ENCODE measurements at places on chromosomes 7 and 10. TPM values are rescaled to one million over a fixed set of nuclear protein-coding genes. Genes with fewer than 3 reads are reported as not detected.

Gene SPDYE16
- total RNA-seq, result not detected

DNA sequence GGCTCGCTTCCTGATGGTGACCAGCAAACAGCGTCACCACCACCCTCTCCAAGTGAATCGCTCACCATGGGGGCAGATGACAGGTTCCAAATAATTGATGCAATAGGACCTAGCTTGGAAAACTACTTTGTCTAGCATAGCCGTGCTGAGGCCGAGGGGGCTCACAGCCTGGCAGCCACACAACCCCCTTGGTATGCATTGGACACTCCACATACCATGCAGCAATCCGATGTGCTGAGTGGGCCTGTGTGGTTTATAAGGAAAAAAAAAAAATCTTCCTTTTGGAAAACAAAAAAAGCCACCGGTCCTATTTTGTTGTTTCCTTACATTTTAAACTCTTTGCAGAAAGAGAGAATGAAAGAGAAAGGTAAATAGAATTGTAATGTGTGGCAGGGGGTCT lies 15.1 kb downstream of the GATA3 start:
- DNase-seq, result peak; percentile 21

Gene SRRT
- total RNA-seq, result 42.1 TPM

- no peak for DNase-seq
Observed at GRCh38 chr7:83439026-83439425, 209.9 kb downstream of the SEMA3E start.

Gene IL6
- 2.1 TPM for total RNA-seq

DNA sequence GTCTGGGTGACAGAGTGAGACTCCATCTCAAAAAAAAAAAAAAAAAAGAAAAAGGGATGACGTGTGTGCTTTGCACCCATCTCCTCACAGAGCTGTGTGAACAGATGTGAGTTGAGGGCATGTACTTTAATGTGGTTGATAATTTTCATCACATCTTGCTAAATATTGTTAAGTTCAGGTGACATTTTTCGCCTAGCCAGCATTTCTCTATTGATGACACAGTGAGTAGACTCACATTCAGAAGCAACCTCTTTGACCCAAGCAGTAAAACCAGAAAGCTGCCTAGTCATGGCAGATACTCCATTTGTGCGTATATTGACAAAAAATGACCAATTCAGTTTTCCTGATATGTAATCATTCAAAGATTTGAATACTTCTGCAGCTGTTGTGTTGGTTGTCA lies 126.0 kb downstream of the ATRNL1 start:
- no peak for DNase-seq

DNA sequence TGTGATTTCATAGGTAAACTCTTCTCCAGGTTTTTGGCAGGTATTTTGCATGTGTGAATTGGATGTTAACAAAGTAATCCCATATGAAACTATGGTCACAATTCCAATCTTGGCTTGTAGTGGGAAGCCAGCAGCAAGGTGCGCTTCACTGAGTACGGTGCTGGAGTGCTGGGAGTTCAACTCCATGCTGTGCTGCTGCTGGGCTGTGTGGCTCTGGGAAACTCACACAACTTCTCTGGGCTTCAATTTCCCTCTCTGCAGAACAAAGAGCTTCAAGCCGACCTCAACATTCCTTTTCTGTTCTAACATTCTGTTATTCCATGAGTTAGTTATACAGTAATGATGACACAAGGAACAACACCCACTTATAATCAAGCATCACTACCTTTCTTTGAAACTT lies 18.2 kb upstream of the PITRM1 start:
- no peak for DNase-seq

- peak; percentile 46 for DNase-seq
Observed at GRCh38 chr10:6232846-6233724, 30.4 kb downstream of the PFKFB3 start.

Gene C10orf67
- not detected for total RNA-seq

Gene GPNMB
- 68.8 TPM for total RNA-seq

GRCh38 chr7:69957661-69958060 lies 359.4 kb downstream of the AUTS2 start:
- DNase-seq, result no peak

GRCh38 chr10:3407208-3407607 lies 234.6 kb upstream of the PITRM1 start:
- no peak for DNase-seq

GRCh38 chr7:132965951-132966350 lies 115.9 kb downstream of the CHCHD3 start:
- no peak for DNase-seq

Gene SRRM3
- 1.6 TPM for total RNA-seq

- peak; percentile 67 for DNase-seq
Observed at GRCh38 chr7:69599286-69599954, 1.1 kb downstream of the AUTS2 start.

DNA sequence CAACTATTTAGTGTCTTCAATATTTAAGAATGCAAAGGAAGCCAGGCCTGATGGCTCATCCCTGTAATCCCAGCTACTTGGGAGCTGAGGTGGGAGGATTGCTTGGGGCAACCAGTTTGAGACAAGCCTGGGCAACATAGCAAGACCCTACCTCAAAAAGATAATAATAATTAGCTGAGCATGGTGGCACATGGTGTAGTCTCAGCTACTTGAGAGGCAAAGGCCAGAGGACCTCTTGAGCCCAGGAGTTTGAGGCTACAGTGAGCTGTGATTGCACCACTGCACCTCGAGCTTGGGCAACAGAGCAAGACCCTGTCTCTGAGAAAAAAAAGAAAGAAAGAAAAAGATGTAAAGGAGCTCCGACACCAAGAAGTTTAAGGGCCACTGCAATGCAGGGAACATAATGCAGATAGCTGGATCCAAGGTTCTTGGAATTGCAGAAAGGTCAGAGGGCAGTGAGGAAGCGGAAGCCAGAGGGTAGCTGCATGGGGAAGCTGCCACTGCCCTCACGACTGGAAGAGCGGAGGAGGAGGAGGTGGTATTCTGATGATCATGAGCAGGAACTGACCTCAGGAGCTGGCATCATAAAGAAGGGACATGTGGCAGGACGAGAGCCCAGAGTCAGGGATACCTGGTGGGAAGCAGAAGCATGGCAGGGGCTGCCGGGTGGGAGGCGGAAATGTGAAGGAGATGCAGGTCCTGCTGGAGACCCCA lies 60.2 kb upstream of the PODXL start:
- no peak for DNase-seq

GRCh38 chr7:17146621-17147020 lies 151.8 kb upstream of the AHR start:
- no peak for DNase-seq

Gene SHH
- not detected for total RNA-seq

Gene TDRD1
- 0.16 TPM for total RNA-seq

Gene ZNF488
- 0.16 TPM for total RNA-seq

Gene ACBD7
- not detected for total RNA-seq

Gene MYH16
- total RNA-seq, result not detected

Gene TSPAN33
- total RNA-seq, result 5.7 TPM

DNA sequence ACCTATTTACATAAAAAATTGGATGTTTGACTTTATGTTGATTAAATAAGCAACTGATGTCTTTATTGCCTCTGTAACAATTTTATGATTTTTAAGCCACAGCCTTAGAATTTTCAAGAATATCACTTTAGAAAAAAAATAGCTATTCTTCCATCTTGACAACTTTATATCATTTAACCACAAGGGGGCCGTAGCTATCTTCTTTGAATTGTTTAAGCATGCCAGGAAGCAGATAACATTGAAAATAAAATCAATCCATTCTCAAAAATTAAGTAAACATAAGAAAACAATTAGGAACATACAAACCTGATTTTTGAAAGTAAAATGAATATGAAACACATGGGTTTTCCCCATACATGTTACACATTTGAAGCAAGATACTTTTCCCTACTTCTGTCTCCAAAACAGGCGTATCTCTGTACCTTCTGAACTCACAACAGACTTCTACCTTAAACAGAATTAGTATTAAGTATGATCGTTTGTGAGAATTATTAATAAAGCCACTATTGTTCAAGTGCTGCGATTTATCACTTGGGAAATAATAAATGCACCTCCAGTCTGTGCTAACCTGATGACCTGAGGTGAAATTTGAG lies 209.0 kb downstream of the CACNA2D1 start:
- no peak for DNase-seq

GRCh38 chr10:85124603-85125051 lies 796.2 kb downstream of the CCSER2 start:
- DNase-seq, result no peak

- no peak for DNase-seq
Observed at GRCh38 chr7:28480595-28480994, 68.3 kb downstream of the CREB5 start.

Gene CLDN12
- 17.2 TPM for total RNA-seq

DNA sequence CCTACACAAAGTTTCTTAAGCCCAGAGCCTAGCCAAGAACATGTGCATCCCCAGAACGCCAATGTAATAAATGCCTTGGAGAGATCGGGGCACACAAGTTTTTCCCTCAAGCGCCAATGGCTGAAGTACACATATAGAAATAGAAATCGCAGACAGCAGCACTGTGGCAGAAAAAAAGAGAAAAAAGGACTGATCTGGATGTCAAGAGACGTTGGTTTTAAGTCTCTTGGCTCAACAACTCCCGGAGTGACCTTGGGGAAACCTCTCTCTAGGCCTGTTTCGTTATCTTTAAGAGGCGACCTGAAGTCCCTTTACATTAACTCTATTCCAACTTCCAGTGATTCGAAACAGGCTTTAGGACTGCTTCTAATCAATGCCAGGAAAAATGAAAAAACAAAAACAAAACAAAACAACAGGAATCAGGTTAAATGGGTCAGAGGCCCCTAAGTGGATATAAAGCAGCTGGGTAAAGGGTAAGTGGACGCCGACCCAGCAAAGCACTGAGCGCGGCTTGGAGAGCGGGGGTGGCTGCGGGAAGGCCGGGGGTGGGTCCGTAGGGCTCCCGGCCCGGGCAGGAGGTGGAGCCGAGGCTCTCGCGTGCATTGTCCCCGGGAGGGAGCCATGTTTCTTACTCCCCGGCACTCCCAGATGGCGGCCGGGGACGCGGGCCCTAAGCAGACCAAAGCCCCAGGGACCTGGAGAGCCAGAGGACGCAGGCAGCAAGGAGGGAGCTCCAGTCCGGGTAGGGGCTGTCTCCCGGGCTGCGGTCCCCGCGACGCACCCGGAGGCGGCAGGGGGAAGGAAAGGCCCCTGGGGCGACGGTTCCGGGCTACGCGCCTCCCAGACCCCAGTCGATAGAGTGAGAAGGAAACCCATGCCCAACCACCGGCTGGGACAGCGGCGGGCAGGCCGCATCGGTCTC lies 757 bp downstream of the EIF3A start:
- peak; percentile 85 for DNase-seq

Gene PARD3
- total RNA-seq, result 96.4 TPM

- DNase-seq, result no peak
Observed at GRCh38 chr10:96374639-96374984, 15.8 kb upstream of the OPALIN start.

DNA sequence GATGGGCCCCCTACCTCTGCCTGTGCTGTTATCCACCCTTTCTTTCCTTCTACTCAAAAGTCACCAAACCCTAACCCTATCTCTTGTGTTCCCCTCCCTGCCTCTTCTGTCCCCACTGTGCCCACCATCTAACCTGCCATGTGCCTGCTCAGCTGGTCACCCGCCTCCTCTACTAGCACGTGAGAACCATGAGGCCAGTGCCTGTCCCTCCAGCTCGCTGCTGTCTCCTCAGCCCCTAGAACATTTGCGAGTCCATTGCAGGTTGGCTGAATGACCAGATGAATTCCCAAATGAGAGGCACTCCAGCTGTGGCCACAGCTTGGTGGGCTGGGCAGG lies 129.0 kb downstream of the ARHGAP22 start:
- peak; percentile 50 for DNase-seq

Gene CHST3
- 15.0 TPM for total RNA-seq

DNA sequence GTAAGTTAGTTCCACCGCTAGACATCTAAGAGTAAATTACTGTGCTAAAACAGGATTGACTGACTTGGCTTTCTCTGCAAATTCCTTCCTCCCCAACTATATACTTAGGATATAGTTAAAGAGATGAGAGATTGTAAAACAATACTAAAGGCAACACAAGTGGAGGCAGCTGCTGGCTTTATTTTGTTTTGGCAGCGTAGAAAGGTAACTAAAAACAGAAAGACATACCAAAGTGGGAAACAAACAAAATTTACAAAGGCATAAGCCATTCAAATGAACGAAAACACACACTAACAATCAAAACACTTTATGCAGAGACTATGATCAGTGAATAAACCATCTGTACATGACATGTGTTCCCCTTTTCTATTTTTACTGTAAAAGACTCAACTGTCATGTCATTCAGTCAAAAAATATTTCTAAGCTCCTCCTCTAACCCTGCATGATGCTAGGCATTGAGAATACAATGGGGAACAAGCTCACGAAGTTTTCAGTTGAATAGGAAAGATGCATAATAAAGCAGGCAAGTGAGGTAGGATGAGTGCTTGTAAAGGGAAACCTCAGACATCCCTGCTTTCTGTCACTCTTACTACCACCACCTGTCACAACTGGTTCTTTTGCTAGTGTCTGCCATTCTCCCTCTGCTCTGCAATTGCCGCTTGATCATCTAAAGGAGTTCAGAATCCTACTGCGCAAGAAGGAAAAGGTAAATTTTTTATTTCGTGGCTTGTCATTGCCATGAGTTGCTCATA lies 64.2 kb upstream of the COL1A2 start:
- no peak for DNase-seq

DNA sequence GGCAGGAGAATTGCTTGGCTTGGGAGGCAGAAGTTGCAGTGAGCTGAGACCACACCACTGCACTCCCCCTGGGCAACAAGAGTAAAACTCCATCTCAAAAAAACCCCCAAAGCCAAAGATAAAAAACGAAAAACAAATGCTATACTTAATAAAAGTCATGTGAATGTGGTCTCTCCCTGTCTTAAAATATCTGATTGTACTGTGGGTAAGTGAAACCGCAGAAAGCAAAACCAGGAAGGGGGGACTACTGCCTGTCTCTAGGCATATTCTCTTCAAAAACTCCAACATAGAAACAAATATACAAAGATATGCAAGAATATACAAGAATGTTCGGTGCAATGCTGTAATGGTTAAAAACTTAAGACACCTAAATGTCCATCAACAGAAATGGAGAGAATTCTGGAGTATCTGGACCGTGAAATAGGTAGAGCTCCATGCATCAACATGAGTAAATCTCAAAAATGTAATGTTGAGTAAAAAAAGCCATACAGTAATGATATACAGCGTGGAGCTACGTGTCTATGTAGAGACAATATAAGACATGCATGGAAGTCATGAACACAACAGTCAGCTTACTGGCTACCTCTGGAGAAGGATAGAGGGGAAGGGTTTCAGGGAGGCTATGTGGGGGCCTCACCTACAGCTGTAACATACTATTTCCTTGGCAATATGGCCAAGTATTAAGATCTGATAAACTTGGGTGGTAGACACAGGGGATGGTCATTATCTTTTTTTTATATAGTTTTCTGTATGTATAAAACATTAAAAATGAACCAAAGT lies 2.1 kb downstream of the ZNF394 start:
- DNase-seq, result peak; percentile 10

Data from sigmoid colon (tissue), 7 donors.